ENCODE measurements at places on chromosomes 16 and 17.

DNA sequence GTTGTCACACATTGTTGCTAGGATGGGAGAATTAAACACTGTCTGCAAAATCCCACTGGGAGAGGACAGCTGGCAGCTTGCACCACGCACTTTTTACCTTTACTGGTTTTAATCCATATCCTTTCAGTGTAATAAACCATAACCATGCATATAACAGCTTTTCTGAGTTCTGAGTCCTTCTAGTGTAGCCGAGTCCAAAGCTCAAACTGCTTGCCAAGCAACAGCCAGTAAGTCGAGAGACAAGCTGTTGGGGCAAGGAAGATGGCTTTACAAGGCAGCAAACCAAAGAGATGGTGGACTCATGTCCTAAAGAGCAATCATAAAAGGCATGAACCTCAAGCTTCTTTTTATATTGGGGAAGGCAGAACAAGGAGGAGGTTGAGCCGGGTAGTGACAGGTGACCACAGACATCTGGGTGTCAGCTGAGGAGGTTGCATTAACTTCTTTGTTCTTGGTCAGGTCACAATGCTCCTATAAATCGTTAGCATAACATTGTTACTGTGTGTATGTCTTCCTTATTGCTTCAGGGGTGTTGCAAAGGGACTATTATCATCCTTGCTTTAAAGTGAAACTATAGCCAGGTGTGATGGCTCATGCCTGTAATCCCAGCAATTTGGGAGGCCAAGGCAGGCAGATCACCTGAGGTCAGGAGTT is 7.3 kb upstream of the CD300H start:
- no peak for DNase-seq

- no peak for DNase-seq
Observed at GRCh38 chr16:58467905-58468304, 32.0 kb upstream of the NDRG4 start.

- no peak for DNase-seq
Observed at GRCh38 chr16:23464196-23464595, 11.2 kb upstream of the COG7 start.

- DNase-seq: no peak
Observed at GRCh38 chr16:74090871-74091270, 205.7 kb upstream of the PSMD7 start.

- DNase-seq: no peak
Observed at GRCh38 chr16:17367036-17367435, 103.7 kb downstream of the XYLT1 start.
